ENCODE measurements at places on chromosomes 12 and 14.

- no peak for DNase-seq
Observed at GRCh38 chr12:127558361-127558760, 708.6 kb upstream of the TMEM132C start.

DNA sequence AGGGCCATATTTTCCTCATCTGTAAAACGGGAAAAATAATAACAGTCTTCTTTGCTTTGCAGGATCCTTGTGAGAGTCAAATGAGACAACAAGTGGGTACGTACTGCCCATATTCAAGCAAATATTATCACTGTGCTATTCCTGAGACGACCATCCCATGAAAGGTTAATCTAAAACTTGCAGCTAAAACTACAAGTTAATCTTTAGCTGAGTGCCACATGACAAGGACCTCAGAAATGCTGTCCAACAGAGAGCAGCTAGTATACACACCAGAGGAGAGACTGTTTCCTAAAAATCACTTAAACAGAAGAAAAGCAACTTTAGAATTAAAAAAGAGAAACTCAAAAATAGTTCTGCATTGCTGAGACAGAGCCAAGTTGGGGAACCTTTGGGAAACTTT, 162.7 kb upstream of the TMTC2 start:
- DNase-seq, result no peak

DNA sequence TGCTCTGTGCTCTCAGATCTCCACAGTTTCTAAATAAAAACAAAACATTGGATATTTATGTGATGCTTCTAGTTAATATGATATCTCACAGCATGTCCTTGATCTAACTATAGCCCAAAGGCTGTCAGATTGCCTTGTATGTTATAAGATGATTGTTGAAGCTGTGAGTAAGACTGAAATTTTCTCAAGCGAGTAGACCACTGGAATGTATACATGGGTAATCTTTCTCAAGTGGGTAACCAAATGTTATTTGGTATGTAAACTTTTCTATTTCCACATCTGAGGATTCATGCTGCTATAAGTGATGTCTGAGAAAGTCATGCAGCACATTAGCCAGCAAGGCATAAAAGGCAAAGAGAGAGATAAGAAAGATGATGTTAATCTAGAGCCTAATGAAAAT, 886.7 kb downstream of the NRXN3 start:
- DNase-seq, result no peak

DNA sequence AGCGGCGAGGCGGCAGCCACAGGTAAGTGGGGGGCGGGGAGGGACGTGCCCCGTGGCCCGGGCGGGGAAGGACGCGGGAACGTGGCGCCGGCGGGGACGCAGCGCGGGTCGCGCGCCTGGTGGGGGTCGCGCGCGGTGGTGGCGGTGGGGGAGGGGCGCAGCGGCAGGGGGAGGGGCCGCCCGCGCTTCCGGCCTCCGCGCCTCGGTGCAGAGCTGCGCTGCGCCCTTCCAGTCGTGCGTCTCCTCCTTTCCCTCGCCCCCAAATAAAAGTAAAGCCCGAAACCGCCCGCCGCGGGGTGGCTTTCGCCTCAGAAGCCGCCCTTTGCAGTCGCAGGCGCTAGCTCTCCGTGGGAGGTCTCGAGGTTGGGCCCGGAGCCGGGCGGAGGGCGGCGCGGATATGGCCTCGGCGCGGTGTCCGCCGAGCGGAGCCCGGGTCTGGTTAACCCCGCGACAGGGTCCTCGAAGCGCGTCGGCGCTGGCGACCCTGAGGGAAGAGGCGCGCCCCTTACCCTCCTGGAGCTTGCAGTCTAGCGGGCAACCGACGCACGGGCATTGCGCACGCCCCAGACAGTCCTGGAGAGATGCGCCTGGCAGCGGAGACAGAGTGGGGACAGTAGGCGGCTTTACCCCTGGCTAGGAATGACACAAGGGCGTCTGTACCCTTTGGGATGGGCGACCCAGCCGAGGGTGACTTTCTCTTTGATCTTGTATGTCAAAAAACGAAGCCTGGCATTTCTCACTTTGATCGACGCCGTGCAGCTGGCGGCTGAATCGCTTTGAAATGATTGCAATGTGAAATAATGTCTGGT, 589 bp downstream of the ATF1 start:
- peak; percentile 50 for DNase-seq

DNA sequence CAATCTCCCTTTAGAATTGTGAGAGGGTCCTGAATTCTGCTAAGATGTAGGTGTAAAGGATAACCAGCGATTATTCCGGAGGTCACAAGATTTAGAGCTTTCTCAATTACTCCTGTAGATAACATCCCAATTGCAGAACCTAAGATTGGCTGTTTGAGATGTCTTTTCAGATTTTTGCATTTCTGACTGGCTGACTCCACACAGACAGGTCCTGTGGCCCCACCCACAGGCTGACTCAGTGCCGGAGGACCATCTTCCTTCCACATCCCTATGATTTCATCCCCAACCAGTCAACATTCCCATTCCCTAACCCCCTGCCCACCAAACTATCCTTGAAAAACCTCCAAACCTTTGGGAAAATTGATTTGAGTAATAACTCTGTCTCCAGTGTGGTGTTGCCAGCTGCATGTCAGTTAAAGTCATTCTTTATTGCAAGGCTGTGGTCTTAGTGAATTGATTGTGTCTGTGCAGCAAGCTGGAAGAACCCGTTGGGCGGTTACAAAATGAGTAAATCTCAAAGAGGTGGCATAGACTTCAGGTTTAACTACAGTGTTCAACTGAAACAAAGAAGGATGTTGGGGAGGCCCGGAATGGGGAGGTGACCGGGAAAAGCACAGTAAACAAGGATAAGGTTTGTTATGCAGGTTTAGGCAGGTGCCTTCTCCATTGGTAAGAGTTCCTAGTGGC, 10.6 kb downstream of the FNTB start:
- DNase-seq, result no peak

DNA sequence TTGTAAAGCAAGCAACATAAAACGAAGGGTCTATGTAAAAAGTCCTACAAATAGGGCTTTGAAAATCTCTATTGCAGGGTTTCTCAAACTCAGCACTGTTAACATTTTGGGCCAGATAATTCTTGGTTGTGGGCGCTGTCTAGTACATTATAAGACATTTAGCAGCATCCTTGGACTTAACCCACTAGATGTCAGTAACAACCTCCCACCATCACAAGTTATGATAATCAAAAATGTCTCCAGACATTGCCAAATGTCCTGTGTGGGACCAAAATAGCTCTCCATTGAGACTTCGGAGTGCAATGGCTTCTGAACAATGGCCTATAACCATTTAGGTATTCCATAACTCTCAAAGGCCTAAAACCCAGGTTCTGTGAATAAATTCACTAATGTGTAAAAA, 22.9 kb upstream of the DHRS7 start:
- DNase-seq, result no peak

GRCh38 chr12:6044082-6044481, 80.4 kb downstream of the VWF start:
- no peak for DNase-seq

DNA sequence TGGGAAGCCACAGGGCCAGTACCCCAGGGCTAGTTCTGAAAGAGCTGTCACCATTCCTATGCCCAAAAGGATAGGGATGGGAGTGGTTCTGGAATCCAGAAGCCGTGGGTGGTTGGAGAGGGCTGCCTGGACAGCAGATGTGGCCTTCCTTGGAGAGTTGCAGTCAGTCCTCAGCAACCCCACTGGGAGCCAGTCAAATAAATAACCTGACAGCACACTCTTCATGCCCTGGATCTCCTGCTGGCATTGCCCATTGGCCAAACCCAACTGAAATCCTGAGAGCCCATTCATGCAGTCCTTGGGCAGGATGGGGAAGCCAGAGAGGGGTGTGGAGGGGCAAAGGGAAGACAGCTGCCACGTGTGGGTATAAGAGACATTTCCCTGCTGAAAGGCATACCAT, 128.2 kb downstream of the PTPN11 start:
- DNase-seq, result no peak

GRCh38 chr12:56257491-56258067, 605 bp downstream of the ANKRD52 start:
- no peak for DNase-seq

DNA sequence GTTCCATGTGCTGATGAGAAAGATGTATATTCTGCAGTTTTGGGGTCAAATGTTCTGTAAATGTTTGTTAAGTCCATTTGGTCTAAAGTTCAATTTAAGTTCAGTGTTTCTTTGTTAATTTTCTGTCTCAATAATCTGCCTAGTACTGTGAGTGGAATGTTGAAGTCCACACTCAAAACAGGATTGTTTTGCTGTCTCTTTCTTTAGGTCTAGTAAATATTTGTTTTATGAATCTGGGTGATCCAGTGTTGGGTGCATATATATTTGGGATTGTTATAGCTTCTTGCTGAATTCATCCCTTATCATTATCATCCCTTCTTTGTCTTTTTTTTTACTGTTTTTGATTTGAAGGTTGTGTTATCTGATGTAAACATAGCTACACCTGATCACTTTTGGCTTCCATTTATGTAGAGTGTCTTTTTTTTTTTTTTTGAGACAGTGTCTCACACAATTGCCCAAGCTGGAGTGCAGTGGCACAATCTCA, 26.0 kb upstream of the PRPF39 start:
- DNase-seq, result no peak

- DNase-seq, result no peak
Observed at GRCh38 chr12:91422811-91423692, 240.4 kb upstream of the DCN start.

DNA sequence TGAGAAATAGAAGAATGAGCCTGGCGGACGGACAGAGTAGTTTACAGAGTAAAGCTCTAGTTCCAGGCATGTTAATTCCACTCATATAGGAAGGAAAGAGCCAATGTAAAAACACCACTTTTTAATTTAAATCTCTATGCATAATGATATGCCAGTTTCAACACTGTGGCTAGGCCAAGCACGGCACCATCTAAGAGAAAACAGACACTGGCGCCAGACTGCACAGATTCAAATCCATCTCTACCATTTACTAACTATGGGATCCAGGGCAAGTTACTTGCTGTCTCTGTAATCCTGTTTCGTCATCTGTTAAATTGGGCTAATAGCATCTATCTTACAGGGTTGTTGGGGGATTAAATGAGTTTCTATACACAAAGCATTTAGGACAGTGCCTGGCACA, 27.5 kb downstream of the RMST start:
- no peak for DNase-seq

DNA sequence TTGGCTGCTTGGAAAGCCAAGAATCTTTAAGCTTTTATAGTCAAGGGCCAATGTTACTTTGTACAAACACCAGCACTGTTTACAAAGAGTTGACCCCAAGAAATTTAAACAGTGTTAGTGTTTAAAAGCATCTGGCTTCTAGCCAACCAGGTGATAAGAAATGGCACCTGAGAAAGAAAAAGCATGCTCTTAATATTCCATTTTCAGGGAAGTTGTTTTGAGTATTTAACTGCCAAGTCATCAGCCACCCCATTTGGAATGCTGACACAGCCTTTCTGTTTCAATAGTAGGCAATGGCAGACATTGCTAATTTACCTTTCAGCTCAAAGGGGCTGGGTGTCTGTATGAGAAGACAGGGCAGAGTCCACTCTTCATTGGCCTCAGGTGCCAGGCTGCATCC, 3.7 kb upstream of the SLC35F4 start:
- DNase-seq, result no peak

All from stimulated activated CD8-positive, alpha-beta memory T cell treated with anti-CD3 and anti-CD28 coated beads, Interleukin-7, amount 100 ng/mL, for 24 hours (primary cell).